Esophagus mucosa (tissue), 1 donor: ENCODE measurements at places on chromosomes 7 and 10.

- no peak for ATAC-seq
Measured at GRCh38 chr7:44441079-44441478, 49.4 kb downstream of the NUDCD3 start.

GRCh38 chr7:51352174-51353100 lies 35.8 kb upstream of the COBL start:
- ATAC-seq: no peak

GRCh38 chr7:7889791-7890568 lies 78.6 kb upstream of the GLCCI1 start:
- no peak for ATAC-seq

GRCh38 chr10:75253281-75254220 lies 17.8 kb upstream of the COMTD1 start:
- peak; percentile 83 for ATAC-seq

DNA sequence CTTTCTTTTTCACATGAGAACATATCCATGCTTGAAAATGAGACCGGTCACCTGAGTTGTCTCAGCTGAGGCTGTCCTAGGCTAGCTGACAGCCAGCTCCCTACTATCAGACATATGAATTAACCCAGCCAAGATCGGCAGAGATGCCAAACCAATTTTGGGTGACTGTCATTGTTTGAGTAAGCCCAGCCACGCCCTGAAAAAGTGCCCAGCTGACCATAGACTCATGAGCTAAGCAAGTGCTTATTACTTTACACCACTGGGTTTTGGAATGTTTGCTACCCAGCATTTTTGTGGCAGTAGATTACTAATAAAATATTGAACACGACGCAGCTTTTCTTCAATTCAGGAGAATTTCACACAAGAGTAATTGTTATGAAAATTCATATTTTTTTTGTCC lies 265.2 kb upstream of the LYZL1 start:
- no peak for ATAC-seq

GRCh38 chr10:47374611-47375536 lies 9.2 kb downstream of the ZNF488 start:
- ATAC-seq: no peak

DNA sequence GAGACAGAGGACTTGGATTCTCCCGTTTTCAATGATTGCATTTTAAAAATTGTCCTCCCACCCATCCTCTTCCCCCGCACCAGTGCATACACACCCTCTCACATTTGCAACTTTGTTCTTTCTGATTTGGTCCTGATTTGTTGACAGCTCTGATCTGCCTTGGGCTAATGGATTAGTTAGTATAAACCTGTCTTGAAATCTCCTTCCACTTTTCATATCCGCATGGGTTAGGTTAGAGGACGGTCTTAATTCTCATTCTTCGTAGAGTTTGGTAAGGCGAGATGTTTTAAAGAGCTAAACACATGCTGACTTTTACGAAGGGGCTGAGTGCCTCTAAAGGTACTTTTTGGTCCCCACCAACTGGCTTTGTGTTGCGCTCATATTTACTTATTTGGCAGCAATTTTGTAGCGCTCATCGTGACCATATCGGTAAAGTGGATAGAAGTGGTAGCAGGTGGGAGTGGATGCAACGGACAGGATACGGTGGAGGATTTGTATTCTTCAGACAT lies 1.1 kb downstream of the AHR start:
- ATAC-seq: peak; percentile 23

DNA sequence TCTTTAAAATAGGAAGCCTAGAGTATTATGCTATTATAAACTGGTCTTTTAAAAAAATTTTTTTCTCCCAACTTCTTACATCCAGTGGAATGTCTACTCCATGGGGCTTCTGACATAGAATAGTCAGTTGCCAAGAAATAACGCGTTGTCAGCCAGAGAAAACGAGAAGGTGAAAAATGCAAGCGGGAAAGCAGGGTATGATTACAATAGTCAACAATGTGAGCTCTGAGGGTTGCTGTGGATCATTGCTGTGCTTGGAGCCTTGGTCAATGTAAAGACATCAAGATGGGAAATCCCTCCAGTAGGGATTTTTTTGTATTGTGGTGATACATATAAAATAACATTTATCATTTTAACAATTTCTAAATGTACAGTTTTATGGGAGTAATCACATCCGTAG lies 27.6 kb upstream of the PLPP4 start:
- no peak for ATAC-seq

DNA sequence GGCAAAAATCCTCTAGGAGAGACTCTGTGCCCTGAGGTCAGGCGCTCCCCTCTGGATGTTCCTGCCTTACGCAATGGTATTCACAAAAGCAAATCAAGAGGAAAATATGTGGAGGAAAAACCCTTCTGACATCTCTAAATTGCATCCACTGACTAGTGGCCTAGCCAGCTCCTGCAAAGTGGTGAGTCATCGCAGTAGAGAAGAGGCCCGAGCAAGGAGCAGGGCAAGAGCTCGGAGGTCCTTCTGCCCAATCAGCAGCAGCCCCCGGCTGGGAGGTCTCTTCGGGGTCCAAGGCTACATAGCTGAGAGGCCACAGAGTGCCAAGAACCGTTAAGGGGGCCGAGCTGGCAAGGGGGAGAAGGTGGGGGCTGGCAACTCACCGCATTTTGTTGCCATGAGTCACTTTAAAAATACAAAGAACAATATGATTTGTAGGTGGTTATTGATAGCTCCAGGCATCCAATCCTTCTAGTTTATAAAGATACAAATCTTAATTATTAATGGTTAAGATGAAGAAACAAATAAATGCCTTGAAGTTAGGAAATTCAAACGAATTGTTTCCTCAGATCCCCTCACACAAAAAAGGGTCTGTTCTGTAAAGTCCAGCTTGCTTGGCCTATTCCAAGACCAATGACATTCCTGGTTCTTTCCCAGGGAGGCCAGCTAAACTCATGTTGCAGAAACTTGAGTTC lies 161.6 kb downstream of the PKD1L1 start:
- ATAC-seq: peak; percentile 90

DNA sequence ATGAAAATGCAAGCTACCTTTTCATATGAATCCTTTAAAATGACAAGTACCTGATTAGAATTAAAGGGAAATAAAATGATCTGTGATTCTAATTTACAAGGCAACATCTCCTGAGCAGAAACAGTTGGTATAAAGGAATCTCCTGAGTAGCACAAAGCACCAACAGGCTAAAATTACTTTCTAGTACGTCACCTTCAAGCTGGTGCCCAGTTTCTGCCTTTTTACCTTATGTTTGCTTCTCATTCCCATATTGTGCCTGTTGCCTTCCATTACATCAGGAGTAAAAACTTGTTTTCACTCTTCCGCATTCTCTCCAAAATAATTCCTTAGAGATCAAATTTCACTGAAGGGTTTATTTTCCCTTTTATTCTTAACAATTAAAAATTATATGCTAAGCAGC lies 587.1 kb upstream of the KCND2 start:
- no peak for ATAC-seq

- ATAC-seq: no peak
Measured at GRCh38 chr7:144454256-144455039, 51.0 kb upstream of the NOBOX start.

- no peak for ATAC-seq
Measured at GRCh38 chr10:3685384-3685783, 99.6 kb downstream of the KLF6 start.

DNA sequence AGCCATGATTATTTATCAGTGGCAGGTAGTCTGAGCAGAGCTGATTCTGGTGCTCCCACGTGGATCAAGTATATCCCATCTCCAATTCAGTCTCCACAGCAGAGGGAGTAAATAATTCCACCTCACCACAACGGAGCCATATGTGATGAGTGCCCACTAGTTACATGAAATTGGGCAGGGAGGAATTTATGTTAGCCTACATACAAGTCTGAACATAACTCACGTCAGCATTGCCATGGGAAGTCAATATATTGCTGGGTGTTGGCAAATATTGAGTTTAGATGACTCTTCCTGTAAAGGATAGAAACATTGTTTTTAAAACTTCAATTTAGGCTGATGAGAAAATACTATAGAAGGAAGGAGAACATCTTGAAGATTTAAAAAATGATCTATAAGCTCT lies 269.0 kb upstream of the BMPER start:
- no peak for ATAC-seq

GRCh38 chr10:25818751-25819150 lies 115.3 kb upstream of the MYO3A start:
- ATAC-seq: no peak

DNA sequence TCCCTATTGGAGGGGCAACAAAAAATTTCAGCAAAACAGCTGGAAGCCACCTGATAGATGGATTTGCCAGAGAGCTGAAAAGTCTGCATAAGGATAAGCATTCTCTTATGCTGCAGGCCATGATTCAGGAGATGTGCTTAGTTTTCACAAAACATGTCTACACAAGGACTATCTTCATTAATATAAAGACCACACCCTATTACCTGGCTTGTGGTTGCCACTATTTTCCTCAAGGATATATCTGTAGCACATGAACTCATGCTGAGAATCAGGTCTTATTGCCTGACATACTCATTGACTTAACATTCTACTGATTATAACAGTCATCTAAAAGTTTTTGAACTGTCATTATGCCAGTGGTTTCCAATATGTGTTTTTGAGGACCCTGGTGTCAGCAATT lies 7.1 kb upstream of the COL17A1 start:
- peak; percentile 85 for ATAC-seq

- ATAC-seq: peak; percentile 31
Measured at GRCh38 chr10:87818505-87819288, 671 bp upstream of the ATAD1 start.

- ATAC-seq: peak; percentile 26
Measured at GRCh38 chr10:124231168-124232155, 138.1 kb upstream of the CHST15 start.

GRCh38 chr7:56097700-56098099 lies 4.9 kb upstream of the PHKG1 start:
- peak; percentile 29 for ATAC-seq

DNA sequence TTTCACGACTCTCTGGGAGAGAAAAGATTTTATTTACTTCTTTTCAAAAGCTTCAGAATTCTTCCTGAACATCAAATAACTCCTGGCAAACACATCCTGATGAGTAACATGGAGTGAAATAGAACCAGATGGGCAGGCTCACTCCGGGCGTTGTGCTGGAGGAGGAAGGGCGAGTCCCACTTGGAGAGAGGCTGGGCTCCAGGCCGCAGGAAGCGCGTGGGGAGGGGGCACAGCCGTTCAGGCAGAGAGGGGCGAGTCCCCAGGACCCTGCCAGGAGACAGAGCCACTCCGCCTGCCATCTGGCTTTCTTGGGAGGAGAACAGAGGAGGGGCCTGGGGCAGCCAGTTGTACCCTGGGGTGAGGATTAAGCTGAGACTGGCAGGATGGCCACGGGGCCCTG lies 265.9 kb upstream of the ZMIZ1 start:
- ATAC-seq: peak; percentile 74

GRCh38 chr7:127858915-127859189 lies 172.4 kb downstream of the LRRC4 start:
- ATAC-seq: no peak

GRCh38 chr7:51059504-51060142 lies 257.0 kb downstream of the COBL start:
- no peak for ATAC-seq

DNA sequence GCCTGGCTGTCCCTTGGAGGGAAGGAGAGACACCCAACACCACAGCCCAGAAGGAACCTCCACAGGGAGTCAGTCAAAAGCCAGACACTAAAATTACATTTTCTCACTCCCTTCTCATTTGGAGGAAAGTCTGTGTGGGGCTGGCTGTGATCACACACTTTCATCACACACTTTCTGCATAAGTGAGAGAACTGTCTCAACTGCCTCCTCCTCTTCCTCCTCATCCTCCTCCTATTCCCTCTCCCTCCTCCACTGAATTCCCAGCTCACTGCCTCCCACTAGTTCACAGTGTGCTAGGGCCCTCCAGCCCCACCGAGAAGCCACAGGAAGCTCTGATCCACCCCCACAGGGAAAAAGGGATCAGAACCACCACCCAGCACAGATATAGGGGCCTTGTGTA lies 91.6 kb downstream of the KCNMA1 start:
- no peak for ATAC-seq

DNA sequence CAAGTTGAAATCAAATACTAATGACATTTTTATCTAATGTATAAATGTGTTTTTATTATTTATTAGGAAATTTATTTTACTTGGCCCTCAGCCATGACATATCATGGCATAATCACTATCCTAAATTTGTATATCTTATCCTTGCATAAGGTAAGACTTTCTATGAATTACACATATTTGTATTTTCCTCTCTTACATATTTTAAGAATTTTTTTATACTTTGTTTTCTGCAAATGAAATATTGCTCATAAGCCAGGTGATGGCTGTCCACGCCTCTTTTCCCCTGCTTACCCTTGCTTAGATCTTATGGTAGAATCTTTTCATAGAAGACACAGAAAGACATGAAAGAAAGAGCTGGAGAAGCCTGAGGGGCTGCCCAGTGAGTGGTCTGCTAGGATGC lies 48.2 kb downstream of the IKZF1 start:
- no peak for ATAC-seq

DNA sequence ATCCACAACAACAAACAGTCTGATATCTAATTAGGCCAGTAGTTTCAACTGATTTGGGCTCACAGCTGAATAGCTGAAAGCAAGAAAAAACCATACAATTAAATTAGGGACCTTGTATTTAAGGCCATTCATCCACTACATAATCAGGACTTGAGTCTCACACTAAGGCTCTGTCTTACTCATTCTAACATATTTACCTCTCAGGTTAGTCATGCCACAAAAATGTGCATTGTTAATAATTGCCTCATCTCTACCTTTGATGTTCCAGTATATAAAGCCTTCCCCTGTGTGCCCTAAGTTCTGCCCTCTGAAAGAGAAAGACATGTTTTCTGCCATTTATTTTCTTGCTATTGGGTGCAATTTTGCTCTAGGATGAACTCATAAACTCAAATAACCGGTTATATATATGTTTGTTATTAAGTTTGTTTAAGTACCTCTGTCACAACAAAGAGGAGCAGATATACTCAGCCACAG lies 5.3 kb upstream of the C1GALT1 start:
- peak; percentile 88 for ATAC-seq

- ATAC-seq: no peak
Measured at GRCh38 chr7:4202954-4203353, 479.1 kb upstream of the FOXK1 start.

GRCh38 chr7:1103009-1103788 lies 15.3 kb downstream of the GPER1 start:
- ATAC-seq: no peak

GRCh38 chr7:148834605-148835004 lies 49.5 kb downstream of the EZH2 start:
- ATAC-seq: no peak

GRCh38 chr10:89206402-89207180 lies 526 bp downstream of the CH25H start:
- peak; percentile 53 for ATAC-seq

- ATAC-seq: no peak
Measured at GRCh38 chr7:83695128-83695960, 46.4 kb upstream of the SEMA3E start.
